ENCODE measurements at places on chromosomes 16 and 17.

GRCh38 chr17:2418572-2418971, 17.7 kb upstream of the MNT start:
- DNase-seq = no peak

DNA sequence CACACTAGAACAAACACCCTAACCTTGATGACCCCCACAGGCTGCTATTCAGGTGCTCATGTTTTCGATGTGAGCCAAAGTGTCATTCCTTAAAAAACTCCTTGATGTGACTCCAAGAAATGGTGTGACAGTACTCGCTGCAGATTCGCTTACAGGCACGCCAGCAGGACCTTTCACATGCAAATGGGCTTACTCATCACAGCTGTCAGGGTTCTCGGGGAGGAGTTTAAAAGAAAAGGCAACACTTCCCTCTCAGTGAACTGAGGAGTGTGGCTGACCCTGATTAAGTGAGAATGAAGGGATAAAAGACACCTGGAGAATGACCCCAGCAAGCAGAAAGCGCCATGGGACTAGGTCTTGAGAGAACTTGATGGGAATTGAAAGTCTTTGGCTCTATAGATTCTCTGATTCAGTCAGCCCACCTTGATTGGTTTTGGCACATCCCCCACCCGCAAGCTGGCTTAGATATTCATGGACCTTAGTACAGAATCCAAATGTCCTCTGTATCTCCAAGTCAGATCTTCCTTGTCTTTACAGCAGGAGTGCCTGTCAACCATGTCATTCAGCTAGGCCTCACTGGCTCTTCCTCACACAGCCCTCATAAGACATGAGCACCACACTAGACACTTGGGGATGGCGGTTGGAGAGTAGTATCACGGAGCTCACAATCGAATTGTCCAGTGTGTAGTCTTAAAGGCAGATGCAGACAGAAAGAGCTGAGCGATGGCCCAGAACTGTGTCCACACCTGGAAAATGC, 82.6 kb downstream of the HIC1 start:
- DNase-seq = no peak

DNA sequence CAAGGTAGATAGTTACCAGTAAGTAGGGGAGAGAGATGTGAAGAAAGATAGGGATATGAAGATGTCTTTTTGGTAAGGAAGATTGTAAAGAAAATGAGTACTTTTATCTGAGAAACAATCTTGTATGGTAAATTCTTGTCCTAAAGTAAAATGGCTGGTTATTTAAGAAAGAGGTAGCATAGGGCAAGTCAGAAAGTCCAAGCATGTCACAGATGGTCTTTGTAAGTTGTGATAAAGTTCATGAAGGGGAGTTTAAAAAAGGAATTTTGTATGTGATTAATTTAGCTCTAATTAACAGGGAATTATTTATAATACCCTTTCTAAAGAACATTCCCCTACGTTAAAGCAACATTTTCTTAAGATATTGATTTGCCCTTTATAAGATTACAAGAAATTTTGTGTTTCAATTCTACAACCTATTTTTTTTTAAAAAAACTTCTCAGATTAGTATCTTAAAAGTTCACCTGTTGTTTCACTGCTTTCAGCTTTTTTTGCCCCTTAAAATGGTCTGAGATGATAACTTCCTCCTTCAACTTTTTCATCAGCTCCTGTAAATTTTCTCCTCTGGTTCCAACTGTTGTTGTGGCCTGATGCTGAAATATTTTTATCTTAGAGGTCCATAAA, 16.2 kb upstream of the CPHXL start:
- DNase-seq = no peak

DNA sequence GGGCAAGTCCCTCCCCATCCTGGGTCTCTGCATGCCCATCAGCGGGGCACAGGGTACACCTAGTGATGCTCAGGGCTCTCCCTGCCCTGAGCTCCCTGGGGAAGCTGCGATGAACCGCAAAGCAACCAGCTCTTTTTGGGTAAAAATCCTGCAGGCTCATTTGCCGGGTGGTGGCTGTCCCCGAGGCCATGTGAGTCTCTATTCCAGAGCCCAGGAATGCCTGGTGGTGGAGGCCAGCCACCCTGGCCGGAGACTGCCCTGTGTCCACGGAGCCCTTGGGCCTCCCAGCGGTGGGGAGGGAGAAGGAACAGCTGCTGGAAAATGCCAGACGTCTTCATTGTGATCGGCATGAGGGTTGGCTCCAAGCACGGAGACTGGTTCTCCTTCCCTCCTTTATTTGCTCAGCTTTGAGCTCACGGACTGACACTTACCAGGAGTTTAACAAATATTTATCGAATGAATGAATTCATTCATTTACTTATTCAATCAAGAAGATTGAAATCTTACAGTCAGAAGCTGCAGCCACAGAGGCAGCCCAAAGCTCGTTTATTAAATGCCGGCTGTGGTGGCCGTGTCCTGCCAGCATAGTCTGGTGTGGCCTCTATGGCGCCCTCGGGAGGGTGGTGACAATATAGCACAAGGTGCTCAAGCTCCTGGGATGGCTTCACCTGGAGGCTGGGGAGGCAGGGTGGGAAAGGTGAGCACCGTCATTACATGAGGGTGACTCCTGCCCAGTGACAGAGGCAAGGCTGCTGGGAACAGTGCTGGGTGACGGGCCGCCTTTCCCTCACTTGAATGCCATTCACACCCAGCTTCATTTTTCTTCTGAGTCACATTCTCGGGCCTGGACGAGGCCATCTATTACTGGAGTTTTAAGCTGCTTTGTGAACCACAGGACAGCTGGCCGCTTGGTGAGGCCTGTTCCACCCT, 31.1 kb upstream of the JPH3 start:
- DNase-seq = no peak

GRCh38 chr16:81485824-81486539, 41.4 kb downstream of the CMIP start:
- DNase-seq = no peak

DNA sequence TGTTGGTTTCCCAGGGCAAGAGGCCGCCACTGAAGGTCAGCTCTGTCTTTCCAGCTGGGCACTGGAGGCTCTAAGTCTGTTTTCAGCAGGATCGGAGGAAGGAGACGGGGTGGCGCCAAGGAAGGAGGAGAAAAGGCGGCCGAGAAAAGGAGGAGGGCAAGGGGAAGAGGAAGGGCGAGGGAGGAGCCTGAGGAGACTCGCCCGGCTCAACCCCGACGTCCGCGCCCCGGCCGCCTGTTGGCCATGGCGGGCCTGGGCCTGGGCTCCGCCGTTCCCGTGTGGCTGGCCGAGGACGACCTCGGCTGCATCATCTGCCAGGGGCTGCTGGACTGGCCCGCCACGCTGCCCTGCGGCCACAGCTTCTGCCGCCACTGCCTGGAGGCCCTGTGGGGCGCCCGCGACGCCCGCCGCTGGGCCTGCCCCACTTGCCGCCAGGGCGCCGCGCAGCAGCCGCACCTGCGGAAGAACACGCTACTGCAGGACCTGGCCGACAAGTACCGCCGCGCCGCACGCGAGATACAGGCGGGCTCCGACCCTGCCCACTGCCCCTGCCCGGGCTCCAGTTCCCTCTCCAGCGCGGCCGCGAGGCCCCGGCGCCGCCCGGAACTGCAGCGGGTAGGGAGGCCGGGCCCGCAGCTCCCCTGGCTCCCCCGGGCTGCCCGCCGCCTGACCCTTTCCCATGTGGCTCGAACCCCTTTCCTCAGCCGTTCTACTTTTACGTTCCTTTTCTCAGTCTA, at the start of gene RNF135:
RNF135 (plus strand) TSS at position 209 of the 737 bp plus-strand sequence; CDS start at position 244, 35 bp downstream.
- peak; percentile 3 for DNase-seq

GRCh38 chr16:11819798-11820197, 22.7 kb upstream of the ZC3H7A start:
- no peak for DNase-seq

DNA sequence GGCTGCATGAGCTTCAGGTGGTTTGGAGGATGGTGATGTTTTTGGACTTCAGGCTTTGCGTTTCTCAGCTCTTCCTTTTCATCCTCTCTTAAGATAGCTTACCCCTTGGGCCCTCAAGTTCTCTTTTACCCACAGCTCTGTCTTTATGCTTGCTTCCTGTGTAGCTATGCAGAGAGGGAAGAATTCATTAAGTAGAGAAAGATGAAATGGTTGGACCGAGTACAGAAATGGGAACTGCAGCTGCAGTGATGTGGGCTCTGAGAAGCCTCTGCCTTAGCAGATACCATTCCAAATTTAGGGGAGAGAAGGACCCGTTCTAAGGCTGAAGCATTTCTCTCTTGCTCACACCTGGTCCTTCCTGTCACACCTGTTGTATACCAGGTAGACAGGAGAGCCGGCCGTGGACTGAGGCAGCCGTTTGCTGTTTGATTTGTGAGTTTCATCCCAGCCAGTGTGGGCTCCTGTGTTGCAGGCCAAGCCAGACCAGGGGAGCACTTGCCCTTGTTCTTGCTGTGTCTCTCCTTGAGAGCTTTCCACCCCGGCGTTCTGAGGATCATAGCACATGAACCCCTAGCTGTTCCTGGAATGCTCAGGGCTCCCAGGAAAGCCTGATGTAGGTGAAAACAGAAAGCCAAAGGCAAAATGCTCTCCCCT, 392.7 kb downstream of the CPPED1 start:
- DNase-seq = no peak
